Cardiac atrium fibroblast (primary cell): ENCODE measurements at places on chromosomes 7 and 10. TPM values are rescaled to one million over a fixed set of nuclear protein-coding genes. Genes with fewer than 3 reads are reported as not detected.

TSPAN12 gene
- 0.16 and 0.72 TPM in 2 replicates for total RNA-seq

MOGAT3 gene
- total RNA-seq = not detected in 2 replicates

UNCX gene
- total RNA-seq = not detected in 2 replicates

ITGA8 gene
- 10.1 and 16.0 TPM in 2 replicates for total RNA-seq

GRM8 gene
- not detected in 2 replicates for total RNA-seq

OR6V1 gene
- not detected in 2 replicates for total RNA-seq

MALRD1 gene
- not detected in 2 replicates for total RNA-seq

BRI3 gene
- 33.7 and 46.2 TPM in 2 replicates for total RNA-seq

DNAH11 gene
- under 0.01 TPM in 2 replicates for total RNA-seq

CYP3A4 gene
- not detected in 2 replicates for total RNA-seq

UPK3B gene
- not detected in 2 replicates for total RNA-seq

LRGUK gene
- total RNA-seq = not detected in 2 replicates

ASB15 gene
- total RNA-seq = not detected in 2 replicates

CLCN1 gene
- total RNA-seq = not detected in 2 replicates

ADIRF gene
- 10.7 and 13.5 TPM in 2 replicates for total RNA-seq

AMZ1 gene
- under 0.01 TPM in 1 of 2 replicates, not detected in the other for total RNA-seq

NUTM2E gene
- total RNA-seq = not detected in 2 replicates

SFTPA1 gene
- total RNA-seq = not detected in 2 replicates
